ENCODE measurements at places on chromosomes 4 and X.

DNA sequence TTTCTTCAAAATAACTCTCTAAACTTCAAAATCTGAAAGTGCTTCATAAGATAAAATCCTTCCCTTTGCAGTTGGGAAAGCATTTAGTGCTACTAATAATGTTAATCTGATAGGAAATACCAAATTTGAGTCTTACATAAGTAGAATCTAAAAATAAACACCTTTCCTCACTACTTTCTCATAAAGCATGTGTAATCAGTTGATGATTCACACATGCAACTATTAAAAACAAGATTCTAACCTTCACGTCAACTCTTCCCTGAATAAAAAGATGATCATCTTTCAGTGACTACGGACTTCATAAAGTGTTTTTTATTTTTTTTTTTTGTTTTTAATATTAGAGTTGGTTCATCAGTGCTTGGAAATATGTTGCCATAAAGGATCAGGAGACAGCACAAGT lies 172.6 kb downstream of the ACTRT1 start:
- no peak for DNase-seq

- DNase-seq: no peak
Observed at GRCh38 chrX:109684136-109684535, 48.9 kb downstream of the ACSL4 start.

- DNase-seq: no peak
Observed at GRCh38 chr4:65923616-65924015, 253.3 kb upstream of the EPHA5 start.

- peak; percentile 36 for DNase-seq
Observed at GRCh38 chr4:123616951-123617461, 220.4 kb downstream of the SPRY1 start.

DNA sequence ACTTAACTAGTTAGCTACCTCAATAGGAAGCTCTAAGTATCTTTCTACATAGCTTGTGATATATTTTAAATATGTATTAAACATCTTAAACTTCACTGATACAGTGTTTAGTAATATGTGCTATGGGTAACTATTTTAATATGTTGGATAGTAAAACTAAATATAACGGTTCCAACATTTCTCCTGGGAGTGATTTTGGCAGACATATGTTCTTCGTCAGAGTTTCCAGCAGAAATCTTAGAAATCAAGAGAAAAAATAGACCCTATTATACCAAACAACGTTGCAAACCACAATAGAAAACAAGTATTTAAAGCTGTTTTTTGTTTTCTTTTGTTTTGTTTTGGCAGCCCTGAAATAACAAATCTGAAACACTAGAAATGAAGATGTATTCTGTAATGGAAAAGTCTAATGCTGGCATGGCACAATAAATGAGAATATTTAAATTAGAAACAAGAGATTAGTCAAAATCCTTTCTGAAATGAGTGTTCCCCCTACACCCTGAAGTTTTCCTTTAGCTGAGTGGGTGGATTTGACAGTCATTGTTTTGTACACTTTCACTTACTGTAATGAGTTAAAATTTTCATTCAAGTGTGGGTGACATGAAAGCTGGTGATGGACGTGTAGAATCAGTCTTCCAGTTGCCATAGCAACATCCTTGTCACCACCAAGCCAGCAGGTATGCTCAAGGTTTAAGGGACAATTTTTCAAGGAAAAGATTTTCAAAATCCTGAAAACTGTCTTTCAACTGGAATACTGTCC lies 233.5 kb downstream of the SCFD2 start:
- DNase-seq: no peak

DNA sequence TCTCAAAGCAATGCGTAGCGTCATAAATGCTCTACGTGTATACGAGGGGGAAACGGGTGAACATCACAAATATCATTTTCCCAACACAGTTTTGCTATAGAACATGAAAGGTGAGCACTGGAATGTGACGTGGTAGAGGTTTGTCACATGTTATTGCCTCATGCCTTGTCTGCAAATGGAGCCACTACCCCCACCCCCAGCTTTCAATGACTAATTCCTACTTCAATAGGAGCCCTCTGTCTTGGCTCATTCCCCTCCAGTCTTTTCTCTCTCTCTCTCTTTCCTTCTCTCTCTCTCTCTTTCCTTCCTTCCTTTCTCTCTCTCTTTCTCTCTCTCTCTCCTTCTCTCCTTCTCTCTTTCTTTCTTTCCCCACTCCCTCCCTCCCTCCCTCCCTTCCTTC lies 127.0 kb downstream of the STOX2 start:
- DNase-seq: no peak

- no peak for DNase-seq
Observed at GRCh38 chr4:67071641-67072040, 473.7 kb downstream of the CENPC start.

DNA sequence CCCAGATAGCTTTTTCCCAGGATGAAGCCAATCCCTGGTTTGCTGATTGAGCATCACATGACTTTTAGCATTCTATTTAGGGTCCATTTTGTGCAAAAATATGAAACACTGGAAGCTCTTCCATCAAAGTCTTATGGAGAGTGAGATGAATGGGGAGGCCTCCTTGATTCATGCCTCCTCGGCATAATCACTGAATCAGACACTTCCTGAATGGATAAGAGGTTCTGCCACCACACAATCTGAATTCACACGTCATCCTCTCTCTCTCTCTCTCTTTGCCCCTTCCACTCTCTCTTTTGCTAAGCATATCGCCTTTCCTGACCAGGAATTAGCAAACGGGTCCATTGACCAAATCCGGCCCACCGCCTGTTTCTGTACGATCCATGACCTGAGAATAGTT lies 68.7 kb downstream of the CRMP1 start:
- no peak for DNase-seq

DNA sequence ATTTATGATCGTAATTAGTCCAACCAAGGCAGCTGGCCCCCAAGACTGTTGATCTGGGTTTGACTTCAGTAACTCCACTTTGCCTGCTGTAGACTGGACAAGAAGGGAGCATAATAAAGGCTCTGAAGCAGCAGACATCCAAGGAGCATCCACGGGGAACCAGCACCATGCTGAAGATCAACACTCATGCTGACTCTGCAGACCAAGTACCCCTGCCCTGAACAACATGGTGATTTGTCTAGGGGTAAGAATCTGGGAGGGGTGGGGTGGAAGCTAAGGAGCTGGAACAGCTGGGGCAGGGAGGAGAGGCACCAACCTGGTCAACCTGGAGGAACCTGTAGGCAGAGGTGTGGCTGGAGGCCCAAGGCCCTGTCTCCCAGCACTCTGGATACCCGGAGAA lies 2.1 kb downstream of the TEC start:
- no peak for DNase-seq
